ENCODE measurements at places on chromosomes 12 and 14.
A peak's percentile ranks its signal among the peaks of the same experiment; 100 is the strongest.

DNA sequence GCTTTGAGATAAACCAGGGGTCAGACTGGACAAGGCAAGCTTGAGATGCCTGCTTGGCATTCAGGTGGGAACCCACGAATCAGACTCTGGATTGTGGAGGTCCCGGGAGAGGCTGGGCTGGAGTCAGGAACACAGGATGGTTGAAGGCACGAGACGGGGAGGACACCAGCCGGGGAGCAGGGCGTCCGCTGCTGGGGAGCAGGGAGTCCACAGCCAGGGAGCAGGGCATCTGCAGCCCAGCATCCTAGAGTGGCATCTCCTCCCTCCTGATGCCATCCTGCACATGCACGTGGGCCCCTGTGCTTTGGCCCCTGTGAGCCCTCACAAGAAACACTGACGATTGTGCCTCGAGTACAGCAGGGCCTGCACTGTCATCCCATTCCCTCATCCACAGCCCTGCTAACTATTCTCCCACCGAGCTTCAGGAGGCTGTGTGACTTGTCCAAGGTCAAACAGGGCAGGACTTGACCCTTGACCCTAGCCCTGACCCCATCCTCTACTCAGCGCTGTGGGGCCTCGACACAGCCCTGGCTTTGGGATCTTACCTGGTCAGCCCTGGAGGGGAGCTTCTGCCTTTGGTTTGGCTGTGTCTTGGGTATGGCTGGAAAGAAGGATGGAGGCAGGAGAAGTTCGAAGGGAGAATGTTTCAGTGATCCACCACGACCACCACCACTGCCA is 45.1 kb downstream of the CFAP251 start:
- no peak for DNase-seq

GRCh38 chr12:78888568-78888967 is 24.0 kb downstream of the SYT1 start:
- no peak for DNase-seq

- DNase-seq: no peak
These were observed 59.7 kb downstream of the GTF2A1 start for GRCh38 chr14:81161088-81161487.

DNA sequence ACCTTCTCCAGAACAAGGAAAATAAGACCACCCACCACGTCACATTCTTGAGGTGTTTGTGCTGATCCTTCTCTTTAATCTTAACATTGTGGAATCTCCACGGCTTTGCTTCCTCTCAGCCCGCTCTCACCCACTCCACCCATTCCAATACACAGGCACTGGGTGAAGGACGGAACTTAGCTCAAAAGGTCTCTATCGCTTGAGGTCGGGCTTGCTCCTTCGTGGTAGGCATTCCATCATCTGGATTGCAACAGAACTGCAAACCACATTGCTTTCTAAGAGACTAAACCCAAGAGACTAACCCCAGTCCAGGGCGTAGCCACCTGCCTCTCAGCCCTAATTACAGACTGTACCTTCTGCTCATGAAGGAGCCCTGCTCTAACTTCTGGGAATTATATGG is 24.0 kb upstream of the MDM2 start:
- DNase-seq: peak; percentile 67

DNA sequence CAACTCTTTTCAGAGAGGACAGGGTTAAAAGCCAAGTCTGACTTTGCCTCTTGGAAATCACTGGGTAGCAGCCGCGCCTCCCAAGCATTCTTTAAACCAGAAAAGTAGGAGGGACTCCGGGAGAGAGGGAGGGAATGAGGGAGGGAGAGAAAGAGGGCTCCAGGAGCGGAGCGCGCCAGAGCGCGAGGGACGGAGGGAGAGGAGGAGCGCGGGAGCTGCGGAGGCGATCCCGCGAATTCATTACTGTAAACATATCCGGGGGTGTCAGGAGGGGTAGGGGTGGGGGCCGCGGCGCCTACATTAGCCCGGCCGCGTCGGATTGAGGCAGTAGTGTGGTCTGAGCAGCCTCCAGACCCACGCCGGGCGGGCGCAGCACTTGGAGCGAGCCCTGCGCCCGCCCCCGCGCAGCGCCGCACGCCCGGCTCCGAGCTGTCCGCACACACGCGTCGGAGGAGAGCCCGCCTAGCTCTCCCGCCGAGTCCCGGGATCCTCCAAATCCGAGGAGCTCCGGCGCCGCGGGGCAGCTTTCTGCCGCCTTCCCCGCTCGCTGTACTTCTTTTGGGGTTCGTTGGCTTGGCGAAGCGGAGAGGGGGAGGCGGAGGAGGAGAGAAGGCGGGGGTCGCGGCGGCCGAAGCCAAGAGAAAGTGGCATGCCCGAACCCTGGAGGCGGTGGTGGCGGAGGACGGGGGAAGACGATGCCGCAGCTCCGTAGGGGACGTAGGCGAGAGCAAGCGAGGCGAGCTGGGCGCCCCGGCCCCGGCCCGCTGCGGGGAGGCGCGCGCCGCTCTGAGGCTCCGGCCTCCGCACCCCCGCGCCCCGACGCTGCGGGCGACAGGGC is 3.3 kb downstream of the FLRT2 start:
- DNase-seq: no peak

- no peak for DNase-seq
These were observed 35.0 kb downstream of the PPP2R5C start for GRCh38 chr14:101796479-101796878.

DNA sequence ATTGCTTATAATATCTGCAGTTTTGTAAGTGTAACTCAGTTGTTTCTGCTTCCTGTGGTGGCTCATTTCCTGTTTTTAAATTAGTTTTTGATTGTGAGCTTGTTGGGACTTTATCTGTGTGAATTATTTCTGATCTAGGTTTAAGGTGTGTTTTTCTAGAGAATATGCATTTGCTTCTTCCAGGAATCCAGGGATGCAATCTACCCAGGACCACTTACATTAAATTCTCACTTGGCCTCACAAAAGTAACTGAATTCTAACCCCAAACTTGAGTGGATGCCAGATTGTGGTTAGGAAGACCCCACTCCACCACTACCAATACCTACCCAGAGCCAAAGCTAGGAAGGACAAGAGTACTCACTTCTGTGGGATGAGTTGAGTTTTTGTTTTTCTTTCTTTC is 11.9 kb downstream of the STYX start:
- peak; percentile 32 for DNase-seq

DNA sequence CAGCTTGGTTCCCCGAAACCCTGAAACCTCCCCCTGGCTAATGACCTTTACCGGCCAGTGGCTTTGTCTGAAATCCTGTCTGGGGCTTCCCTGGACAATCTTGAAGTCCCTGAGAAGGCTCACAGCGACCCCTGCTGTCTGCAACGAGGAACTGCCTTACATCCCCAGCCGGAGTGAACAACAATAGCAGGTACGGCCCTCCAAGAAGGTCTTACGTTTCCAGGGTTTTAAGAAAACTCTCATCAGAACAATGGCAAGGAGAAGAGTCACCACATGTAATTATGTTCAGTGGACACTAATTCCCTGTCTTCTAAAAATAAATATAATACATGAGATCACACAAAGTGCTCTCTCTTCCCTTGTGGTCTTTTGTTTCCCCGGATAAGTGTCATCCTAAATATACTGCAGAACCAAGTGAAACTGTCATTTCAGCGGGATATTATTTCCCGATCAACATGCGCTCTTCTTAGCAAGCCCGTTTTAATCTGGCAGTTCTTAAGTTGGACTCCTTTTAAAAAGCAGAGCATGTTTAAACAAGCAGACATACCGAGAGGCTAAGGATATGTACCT is 53.3 kb downstream of the RBM19 start:
- DNase-seq: peak; percentile 80

GRCh38 chr14:93893661-93894261 is 33.4 kb upstream of the FAM181A start:
- DNase-seq: no peak

GRCh38 chr12:98916106-98916505 is 271.0 kb downstream of the APAF1 start:
- no peak for DNase-seq

GRCh38 chr12:112413855-112414625 is 4.6 kb upstream of the RPL6 start:
- peak; percentile 92 for DNase-seq

GRCh38 chr12:22684140-22685118 is 59.5 kb downstream of the ETNK1 start:
- peak; percentile 82 for DNase-seq

DNA sequence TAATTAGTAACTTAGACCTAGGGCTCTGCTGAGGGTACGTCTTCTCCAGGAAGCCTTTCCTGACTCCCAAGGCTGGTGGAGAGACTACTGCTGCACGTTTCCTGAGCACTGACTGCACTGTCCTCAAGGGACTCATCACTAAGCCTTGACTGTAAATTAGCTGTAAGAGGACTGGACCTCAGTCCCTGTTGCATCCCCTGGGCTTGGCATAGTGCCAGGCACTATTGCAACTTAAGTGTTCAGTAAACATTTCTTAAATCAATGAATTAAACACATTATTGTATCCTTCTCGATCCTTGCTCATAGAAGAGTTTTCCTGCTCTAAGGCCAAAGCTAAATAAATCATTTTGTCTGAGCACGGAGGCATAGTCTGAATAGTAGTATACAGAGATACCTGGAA is 31.9 kb upstream of the IFNG-AS1 start:
- no peak for DNase-seq

- no peak for DNase-seq
These were observed 63.8 kb downstream of the CPSF2 start for GRCh38 chr14:92185559-92185958.

- no peak for DNase-seq
These were observed 209.7 kb downstream of the SYNE2 start for GRCh38 chr14:64062381-64063115.

DNA sequence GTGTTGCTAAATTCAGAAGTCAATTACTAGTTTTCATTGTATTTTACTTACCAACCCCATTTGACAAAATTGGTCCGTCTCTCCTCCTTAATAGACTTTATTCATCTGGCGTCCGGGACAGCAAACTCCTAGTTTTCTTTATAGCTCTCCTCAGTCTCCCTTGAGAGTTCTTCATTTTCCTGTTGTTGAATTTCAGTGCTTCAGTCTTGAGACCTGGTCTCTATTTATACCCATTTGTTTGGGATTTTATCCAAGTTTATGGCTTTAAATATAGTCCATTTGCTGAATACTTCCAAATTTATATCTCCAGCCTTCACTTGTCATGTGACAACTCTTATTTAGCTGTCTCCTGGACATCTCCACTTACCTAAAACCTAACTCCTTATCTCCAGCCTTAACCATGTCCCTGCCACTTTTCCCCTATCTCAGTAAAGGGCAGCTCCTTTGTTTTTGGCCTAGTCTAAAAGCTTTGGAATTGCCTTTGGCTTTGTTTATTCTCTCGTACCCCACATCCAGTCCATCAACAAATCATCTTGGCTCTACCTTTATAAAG is 23.5 kb downstream of the KTN1 start:
- no peak for DNase-seq

DNA sequence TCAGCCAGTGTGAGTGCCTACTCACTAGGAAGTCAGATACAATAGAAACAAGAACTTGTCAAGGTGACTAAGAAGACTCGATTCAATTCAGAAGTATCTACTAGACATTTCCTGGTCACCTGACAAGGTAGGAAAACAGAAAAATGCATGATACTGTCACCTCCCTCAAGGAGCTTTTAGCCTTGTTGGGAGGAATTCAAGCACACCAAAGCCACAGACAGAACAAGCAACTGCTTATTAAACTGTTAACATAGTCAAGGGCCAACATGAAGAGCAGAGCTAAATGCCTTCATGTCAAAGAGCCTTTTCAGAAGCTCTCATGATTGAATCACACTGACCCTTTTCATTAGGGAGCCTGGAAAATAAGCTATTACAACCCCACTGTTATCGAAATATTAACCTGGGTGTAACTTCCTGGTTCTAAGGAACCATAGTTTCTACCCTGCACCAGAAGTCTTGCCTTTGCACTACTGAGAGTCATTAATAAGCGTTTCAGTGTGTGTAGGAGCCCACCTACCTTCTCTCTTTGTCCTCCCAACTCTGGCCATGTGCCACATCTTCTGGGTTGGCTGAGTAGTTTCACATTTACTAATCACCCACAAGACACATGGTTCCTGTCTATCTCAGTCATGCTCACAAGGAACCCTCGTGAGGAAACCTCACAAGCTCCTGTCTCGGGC is 31.0 kb upstream of the LGALS3 start:
- DNase-seq: peak; percentile 68

DNA sequence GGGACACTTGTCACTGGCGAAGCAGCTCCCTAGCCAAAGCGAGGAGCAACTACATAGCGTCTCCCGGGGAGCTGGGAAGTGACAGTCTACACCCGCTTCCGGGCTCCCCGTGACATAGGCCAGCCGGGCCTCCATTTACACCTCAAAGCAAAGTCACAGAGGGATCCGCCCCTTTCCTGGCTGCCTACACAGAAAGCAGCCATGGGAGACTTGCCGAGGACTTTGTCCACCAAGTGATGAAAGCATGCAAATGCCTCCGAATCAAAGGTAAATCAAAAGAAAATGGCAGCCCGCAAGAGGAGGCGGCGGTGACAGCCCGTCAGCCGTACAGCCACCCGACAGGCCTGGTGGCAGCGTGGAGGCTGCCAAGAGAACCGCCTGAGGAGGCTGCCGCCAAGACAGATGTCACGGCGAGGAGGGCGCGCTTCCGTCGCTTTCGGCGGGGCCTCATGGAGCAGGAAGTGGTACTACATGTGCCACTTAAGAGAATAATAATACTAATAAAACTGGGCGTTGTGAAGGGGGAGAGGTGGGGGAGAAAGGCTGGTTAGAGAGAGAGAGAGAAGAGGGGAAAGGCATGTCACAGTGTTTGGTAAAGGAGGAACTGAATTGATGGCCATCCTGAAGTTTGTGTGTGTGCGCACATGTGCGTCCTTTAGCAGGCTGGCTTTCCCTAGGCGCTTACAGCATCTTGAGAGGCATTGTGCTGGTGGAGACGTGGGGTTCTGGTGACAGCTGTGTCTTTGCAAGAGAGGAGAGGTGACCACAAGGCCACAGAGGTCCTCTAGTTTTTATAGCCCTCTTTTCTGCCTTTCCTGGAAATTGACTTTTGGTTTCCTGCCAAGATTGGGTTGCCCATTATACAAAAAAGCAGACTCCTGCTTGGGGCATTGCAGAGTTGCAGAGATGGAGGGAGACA is 661.7 kb downstream of the VRK1 start:
- peak; percentile 53 for DNase-seq

GRCh38 chr12:116157845-116158267 is 119.6 kb downstream of the MED13L start:
- DNase-seq: peak; percentile 44
